NCI-H1048 (cell line): ENCODE measurements at places on chromosomes 6 and 20.

DNA sequence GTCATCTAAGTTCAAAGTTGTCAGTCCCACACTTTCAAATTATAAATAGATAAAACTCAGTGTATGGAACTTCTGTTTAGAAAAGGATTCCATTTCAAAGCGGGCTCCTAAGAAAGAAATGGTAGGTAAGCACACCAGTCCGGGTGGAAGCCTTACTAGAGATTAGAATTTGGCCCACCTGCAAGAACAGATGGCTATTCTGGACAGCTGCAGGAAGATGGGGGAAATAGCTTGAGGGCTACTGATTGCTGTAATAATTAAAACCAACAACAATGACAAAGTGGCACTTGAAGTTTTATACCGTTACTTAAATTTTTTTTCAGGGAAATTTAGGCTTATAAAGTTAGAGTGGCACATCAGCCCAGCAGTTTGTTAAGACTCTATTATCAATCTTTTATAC is 83.3 kb downstream of the HIVEP2 start:
- no peak for DNase-seq

DNA sequence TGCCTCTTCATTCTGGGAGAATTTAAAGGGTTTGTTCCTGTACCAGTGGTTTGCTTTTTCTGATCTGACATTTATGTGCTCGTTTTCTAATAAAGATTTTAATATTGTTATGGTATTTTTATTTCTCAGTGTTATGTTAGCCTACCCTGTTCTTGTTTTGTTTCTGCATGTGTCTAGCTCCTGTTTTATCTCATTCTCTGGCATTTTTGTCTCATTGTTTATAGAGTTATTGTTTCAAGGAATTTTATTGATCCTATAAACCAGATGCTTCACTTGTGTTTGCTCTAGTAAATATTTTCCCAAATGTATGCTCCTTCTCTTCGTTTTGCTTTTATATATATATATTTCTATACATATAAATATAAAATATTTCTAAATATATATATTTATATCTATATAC is 152.8 kb downstream of the PLCB1 start:
- no peak for DNase-seq

- no peak for DNase-seq
Measured at GRCh38 chr6:37182736-37183590, 13.0 kb downstream of the PIM1 start.

- no peak for DNase-seq
Measured at GRCh38 chr6:54860739-54861138, 14.2 kb downstream of the FAM83B start.

GRCh38 chr20:3068986-3069900 is 2.2 kb upstream of the OXT start:
- DNase-seq, result no peak

DNA sequence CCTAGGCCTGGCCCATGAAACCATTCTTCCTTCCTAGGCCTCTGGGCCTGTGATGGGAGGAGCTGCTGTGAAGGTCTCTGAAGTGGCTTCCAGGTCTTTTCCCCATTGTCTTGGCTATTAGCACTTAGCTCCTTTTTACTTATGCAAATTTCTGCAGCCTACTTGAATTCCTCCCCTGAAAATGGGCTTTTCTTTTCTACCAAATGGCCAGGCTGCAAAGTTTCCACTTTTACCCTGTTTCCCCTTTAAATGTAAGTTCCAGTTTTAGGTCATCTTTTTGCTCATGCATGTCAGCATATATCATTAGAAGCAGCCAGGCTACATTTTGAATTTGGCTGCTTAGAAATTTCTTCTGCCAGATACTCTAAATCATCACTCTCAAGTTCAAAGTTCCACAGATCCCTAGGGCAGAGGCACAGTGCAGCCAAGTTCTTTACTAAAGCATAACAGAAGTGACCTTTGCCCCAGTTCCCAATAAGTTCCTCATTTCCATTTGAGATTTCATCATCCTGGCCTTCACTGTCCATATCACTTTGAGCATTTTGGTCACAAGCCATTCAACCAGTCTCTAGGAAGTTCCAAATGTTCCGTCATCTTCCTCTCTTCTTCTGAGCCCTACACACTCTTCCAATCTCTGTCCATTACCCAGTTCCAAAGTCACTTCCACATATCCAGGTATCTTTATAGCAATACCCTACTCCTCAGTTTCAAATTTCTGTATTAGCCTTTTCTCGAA is 71.9 kb downstream of the TBC1D7 start:
- DNase-seq, result no peak

DNA sequence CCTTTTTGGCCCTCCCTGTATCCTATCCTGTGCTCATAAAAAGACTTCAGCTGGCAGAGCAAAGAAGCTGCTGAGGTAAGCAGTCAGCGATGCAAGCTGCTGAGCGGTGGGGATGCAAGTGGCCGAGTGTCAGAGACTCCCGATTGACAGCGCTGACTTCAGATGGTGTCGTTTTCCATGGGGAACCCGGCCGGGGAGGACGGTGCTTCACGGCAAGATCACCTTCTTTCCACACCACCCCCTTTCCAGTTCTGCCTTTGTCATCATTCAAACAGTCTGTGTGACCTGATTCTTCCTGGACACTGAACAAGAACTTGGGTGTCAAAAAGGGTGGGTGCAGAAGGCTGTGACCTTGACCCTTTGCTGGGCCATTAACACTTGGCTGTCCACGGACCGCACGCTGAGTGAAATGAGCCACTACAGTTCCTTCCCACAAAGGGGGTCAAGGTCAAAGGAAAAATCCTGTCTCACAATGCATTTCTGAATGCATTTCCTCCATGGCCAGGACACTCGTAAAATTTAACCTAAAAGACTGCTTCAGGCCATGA is 52.9 kb upstream of the UNC93A start:
- DNase-seq, result no peak

DNA sequence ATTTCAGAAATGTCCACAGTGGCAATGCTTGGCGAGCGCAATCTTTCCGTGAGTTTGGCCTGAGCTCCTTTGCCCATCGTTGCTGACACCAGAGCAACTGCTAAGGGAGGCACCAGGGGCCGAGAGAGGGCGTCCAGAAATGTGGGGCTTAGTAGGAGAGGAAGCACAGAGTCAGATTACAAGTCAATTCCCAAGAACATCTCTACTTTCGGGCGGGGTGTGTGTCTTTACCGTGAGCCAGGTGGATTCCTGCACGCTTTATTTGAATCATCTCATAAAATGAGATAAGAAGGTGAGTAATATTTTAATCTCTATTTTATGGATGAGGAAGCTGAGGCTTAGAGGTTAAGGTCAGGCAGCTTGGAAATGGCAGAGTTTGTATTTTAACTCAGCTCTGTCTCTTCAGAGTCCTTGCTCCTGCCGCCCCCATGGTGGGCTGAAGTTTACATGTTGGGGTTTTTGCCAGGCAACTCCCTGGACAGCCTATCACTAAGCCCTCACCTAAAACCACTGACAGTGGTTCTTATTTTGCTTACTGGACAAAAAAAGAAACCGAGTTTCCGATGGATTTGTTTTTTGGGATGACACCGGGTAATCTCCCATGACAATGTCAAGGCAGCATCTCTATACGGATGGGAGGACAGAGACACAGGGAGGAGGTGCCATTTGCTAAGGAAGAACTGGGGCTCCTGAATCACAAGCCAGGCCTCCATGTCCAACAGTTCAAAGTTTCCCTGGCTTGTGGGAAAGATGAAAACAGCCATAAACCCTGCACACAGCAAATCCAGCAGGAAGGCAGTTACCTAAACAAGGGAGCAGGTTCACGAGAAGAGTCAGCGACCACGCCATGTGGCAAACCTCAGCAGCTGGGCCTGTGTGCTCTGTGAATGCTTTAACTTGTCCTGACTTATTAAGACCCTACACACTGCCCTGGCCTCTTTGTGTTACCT is 112.6 kb upstream of the SLC24A3 start:
- DNase-seq, result no peak

DNA sequence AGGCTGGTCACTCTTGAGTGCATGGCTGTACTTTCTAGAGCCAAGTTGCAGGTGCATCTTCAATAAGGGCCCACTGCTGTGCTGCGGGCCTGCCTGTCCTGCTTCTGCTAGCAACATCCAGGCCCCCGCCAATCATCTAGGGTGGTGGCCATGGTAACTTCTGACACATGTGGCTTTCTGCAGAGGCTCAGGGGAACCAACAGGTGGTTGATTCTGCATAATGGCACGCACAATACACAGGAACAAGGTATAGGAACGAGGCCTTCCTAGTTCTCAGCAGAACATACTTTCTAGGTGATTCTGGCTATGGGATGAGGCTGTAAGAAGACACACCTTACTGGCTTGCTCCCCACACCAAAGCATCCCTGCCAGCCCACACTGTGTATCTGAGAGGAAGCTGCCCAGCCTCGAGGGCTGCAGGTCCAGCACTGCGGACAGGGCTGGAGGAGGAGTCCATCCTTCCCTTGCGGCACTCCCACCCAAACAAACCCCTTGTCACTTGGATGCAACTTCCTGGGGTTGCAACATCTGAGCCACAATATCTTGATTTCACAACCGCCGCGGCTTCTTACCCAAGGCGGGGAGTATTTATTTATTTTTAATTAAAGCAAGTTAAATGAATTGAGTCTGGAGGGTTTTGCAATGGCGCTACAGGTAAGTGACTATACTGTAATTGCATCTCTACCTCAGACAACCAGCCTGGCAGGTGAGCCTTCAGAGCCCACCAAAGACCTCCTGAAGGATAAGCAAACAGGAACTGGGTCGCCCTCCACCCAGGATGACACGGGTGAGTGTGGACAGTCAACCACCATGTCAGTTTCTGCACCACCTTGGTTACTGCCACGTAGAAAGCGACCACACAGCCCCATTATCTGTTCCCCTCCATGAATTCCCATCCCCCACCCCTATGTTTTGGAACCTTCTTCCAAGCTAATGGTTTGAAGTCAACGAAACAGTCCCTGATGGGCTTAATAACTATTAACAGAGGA is 49.6 kb downstream of the SULF2 start:
- DNase-seq, result no peak

- DNase-seq, result peak; percentile 65
Measured at GRCh38 chr20:8309634-8310033, 177.6 kb downstream of the PLCB1 start.

DNA sequence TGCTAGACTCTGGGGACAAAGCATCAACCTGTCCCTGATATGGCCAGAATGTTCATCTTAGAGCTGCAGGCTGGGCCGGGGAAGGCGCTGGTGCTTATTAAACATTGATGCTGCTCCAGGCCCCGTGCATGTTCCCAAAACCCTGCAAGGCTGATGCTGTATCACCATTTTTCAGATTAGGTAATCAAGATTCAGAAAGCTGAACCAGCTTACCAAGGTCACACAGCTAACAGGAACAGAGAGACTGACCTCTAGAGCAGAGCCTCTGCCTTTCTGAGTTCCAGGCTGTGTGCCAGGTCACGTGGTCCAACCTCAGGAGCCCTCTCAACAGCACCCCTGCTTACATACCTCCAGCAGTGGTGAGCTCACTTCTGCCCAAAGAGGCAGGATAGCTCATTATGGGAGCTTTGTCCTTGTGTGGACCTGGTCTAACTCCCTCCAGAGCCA is 16.1 kb upstream of the VSTM2L start:
- DNase-seq, result no peak

DNA sequence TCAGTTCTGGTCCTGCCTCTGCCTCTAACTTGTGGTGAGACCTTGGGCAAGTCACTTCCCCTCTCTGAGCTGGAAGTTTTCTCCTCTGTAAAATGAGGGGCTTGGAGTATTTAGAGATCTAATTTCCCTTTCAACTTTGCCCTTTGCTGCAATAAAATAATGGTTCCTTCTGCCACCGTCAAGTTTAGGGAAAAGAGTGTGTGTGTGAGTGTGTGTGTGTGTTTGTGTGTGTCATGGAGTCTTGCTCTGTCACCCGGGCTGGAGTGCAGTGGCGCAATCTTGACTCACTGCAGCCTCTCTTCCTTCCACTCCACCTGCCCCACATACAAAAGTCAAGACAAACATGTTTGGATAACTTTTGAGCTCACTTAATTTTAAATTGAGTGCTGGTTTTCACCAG is 39.2 kb upstream of the PIM1 start:
- DNase-seq, result no peak

DNA sequence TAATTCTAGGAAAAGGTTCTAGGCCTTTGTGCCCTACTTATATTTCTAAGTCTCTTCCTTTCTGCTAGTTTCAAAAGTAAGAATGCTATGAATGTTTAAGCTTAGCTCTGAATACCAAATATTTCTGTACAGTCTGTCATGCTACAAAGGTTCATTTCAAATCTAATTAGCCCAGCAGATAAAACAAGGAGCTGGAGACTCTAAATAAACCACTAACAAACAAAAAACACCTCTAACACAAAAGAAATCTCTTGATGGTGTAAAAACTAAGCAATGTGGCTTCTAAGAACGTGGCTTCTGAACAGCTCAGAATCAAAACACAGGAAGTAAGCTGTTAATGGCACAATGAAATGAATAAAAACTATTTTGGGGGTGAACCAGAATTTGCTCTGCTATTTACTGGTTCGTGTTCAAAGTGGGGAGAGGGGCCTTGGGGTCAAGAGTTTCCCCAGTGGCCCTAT is 198.3 kb downstream of the BCAS1 start:
- no peak for DNase-seq

GRCh38 chr6:123053602-123054225 is 57.7 kb downstream of the CLVS2 start:
- no peak for DNase-seq

GRCh38 chr6:142374965-142375733 is 73.3 kb downstream of the ADGRG6 start:
- no peak for DNase-seq

GRCh38 chr6:98840385-98840784 is 6.0 kb downstream of the POU3F2 start:
- DNase-seq, result no peak

GRCh38 chr20:41426976-41427375 is 60.4 kb upstream of the EMILIN3 start:
- no peak for DNase-seq

GRCh38 chr6:68252632-68253031 is 382.4 kb upstream of the ADGRB3 start:
- DNase-seq, result no peak
